ENCODE measurements at places on chromosomes 13 and 19.
A peak's percentile ranks its signal among the peaks of the same experiment; 100 is the strongest.

- no peak for DNase-seq
Observed at GRCh38 chr19:16457195-16457953, 14.4 kb downstream of the EPS15L1 start.

DNA sequence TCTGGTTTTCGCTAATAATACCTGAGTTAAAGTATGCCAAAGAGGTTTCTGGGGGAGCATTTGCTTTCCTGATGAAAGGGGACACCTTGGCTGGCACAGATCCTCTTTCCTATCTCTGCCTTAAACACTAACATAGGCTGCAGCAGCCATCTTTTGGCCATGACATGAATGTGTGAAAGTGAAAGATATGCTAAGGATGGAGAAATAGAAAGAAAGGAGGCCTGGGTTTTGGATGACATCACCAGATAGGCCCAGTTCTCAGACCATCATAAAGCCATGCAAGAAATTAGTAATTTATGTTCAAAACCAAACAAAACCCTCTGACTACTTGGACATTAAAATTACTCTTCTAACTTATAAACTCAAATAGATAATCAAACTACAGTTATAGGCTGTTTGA is 279.7 kb downstream of the COG6 start:
- no peak for DNase-seq

DNA sequence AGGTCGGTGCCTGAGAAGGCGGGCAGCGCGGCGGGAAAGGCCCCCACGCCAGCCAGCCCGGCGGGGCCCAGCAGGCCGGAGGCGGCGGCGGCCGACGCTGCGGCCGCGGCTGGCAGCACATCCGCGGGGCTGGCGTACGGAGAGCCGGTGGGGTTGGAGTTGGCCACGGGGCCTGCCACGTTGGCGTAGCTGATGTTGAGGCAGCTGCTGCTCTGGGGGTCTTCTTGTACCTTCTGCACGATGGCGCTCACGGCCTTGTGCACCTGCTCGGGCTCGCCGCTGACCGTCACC is 25.9 kb upstream of the NANOS2 start:
- no peak for DNase-seq

- peak; percentile 65 for DNase-seq
Observed at GRCh38 chr19:51158474-51159129, 16.5 kb downstream of the SIGLEC7 start.

DNA sequence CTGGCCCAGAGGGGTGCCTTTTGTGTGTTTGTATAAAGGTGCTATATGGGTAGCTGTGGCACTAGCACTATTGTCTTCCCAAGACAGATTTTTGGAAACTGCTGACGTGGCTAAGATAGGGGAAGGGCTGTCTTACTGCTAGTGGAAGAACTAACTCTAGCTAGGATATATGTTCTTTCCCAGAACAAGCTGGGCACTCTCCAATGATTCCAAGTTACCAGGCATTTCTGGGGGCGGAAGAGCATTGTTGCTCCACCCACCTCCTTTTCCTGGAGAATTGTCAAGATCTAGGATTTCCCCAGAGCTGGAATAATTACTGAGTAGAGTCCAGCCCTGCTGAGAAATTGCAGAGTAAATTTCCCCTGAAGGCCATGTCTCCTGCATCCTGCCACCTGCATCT is 408.3 kb downstream of the KLF5 start:
- no peak for DNase-seq

DNA sequence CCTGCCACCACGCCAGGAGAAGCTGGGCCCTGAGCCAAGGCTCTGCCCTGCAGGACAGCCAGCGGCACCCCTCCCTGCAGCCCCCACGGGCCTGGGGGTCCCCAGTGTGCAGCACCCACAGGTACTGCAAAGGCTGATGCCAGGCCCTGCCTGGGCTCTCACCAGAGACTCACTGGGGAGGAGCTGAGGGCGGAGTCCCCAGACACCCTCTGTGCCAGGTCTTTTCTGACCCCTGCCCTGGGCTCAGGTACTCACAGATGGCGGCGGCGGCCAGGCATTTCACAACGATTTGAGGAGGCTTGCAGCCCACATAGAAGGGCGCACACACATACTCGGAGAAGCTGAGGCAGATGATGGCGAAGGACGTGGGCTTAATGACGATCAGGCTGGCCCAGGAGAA is 5.7 kb downstream of the SLC7A9 start:
- DNase-seq = no peak

DNA sequence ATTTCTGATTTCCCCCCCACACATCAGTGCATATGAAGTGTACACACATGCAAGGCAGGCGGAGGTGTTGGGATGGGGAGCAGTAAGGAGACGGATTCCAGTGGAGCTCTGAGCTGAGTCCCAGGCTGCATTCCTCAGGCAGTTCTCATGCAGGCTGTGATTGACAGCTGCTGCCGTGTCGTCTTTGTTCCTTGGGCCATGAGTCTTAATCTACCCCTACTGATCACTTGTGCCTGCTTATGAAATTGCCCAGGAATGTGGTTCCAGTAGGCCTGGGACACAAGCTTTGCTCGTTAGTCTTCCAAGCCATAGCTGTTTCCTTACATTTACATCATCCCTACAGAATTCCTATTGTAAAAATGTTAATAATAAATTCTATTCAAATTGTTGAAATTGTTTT is 1241.9 kb downstream of the UQCRFS1 start:
- DNase-seq = no peak

- no peak for DNase-seq
Observed at GRCh38 chr19:43444531-43445287, 20.7 kb downstream of the LYPD3 start.

GRCh38 chr19:10227026-10227971 is 3.8 kb downstream of the S1PR2 start:
- no peak for DNase-seq

GRCh38 chr13:41053384-41053826 is 7.9 kb upstream of the WBP4 start:
- no peak for DNase-seq

DNA sequence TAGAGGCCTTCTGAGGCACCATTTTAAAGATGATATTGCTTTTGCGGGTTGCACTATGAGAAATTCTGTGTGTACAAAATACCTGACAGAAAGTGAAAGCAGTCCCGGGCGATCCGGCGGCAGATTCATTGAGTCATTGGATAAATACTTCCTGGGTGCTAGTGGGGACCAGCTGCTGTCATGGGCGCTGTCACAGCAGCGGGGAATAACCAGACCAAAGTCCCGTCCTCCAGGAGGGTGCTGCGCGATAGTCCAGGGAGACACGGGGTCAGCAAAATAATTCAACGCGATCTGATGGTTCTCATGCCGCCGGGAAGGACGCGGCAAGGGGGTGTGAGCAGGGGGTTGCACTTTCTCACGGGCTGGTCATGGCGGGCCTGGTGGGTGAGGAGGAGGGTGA is 13.5 kb downstream of the ZFR2 start:
- no peak for DNase-seq

GRCh38 chr19:54462655-54463530 is 685 bp downstream of the LENG9 start:
- peak; percentile 32 for DNase-seq

- DNase-seq = no peak
Observed at GRCh38 chr19:49528211-49528771, 488 bp downstream of the RCN3 start.

- DNase-seq = no peak
Observed at GRCh38 chr19:4326837-4327251, 11.8 kb downstream of the STAP2 start.

- no peak for DNase-seq
Observed at GRCh38 chr19:30745476-30745985, 373.3 kb downstream of the ZNF536 start.

- no peak for DNase-seq
Observed at GRCh38 chr13:74335370-74335769, 201.2 kb upstream of the KLF12 start.

GRCh38 chr19:44754750-44755080 is 6.2 kb downstream of the BCL3 start:
- DNase-seq = no peak

DNA sequence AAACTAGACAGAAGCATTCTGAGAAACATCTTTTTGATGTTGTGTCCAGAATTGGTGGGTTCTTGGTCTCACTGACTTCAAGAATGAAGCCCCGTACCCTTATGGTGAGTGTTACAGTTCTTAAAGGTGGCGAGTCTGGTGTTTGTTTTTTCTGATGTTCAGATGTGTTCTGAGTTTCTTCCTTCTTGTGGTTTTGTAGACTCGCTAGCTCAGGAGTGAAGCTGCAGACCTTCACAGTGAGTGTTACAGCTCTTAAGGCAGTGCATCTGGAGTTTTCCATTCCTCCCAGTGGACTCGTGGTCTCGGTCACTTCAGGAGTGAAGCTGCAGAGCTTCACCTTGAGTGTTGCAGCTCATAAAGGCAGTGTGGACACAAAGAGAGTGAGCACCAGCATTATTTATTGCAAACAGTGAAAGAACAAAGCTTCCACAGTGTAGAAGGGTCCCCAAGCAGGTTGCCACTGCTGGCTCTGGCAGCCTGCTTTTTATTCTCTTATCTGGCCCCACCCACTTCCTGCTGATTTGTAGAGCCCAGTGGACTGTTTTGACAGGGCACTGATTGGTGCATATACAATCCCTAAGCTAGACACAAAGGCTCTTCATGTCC is 1820.8 kb downstream of the UQCRFS1 start:
- no peak for DNase-seq

DNA sequence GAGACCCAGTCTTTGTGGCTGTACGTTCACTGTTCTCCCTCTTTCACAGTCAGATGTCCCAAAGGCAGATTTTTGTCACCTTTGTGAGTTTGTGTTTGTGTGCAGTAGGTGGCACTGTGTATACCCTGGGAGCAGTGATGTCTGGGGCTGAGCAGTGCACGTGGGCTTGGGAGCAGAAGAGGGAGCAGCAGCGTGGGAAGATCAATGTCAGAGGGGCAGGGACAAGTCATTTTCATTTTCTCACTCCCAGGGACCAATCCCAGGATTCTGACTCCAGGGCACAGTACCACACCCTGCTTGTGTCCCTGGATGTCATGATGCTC is 2.0 kb upstream of the PSG6 start:
- DNase-seq = no peak

GRCh38 chr19:48443731-48444128 is 2.1 kb upstream of the GRWD1 start:
- DNase-seq = no peak

DNA sequence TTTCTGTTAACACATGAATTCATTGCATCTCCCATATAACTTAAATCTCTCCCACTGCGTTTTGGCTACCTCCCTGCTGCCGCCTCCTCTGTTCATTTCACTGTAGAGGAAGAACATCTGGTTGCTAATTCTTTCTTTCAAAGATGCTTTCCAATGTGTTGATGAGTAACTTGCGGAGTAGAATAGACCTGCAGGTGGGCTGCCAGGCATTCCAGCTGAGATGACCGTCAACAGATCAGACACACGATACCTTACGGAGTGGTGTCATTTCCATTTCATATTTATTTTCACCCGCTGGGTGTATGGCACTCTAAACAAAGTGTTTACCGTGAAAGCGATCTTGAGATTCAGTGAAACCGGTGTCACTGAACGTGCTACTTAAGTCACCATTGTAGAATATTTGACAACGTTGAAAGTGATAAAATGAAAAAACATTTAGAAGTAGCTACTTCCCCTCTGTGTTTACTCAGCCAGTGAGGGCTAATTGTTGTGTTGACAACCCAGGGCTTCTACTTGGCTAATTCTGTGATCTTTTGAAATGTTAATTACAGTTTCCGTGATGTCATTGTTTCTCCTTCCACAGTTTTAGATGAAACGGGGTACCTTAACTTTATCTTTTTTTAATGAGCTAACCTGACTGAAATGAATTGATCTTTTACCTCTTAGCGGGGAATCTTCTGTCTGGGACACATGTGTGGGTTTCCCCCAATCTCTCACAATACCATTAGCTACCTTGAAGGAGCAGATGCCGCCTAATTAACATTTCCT is 228.5 kb upstream of the ARGLU1 start:
- no peak for DNase-seq

DNA sequence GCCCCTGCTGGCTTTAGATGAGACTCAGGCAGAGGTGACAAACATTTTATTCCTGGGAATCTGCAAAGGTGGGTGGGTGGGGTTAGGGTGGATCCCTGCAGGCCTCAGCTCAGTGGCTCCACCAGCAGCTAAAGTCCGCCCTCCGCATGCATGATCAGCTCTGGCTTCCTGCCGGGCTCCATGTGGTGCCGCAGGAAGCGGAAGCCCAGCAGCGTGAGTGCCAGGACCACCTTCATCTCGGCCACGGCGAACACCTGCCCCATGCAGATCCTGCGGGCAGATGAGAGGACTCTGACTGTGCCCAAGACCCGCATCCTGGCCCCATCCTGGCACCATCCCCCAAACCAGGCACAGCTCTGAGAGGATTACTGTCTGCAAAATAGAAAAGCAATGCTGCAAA is 26.3 kb downstream of the CYP4F2 start:
- no peak for DNase-seq

GRCh38 chr19:47511128-47511517 is 3.7 kb downstream of the NAPA start:
- no peak for DNase-seq

GRCh38 chr13:72204291-72204690 is 337.3 kb upstream of the DACH1 start:
- DNase-seq = no peak

- no peak for DNase-seq
Observed at GRCh38 chr19:4327252-4327876, 11.3 kb downstream of the STAP2 start.

DNA sequence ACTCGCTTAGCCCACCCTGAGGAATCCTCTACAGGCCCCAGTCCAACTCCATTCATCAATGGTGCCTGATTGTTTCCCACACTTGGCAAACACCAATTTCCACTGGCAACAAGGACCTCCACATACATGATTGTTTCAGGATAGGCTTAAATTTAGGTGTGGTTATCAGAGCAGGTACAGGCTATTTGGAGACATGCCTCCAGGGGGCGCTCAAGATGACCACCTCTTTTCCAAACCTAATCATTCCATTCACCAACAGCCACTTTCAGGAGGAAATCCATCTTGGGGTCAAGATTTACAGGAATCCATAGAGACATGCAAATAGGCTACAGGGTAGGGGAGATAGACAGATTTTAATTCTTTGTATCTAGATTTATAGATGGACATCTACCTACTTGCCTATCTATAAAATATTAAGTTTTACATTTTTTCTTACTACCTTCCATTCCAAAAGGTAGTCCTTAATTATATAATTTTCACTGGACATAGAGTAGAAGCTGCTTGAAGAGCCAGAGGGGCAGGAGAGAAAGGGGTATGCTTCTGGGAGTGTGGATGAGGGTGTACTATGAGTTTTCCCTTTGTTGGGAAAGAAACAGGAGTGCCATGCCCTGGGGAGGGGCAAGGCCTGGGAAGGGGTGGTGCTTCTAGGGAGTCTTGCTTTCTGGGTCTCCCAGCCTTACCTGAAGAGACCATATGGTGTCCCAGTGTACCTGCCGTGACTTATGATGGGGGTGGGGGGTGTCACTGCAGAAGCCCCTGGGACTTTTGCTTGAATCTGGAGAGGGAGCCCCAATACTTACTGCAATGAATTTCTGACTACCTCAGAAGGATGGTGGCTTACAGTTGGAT is 14.1 kb upstream of the PCDH8 start:
- DNase-seq = no peak
